ENCODE measurements at places on chromosomes 3 and 15.
A peak's percentile ranks its signal among the peaks of the same experiment; 100 is the strongest.

GRCh38 chr3:184300378-184300720 is 1.3 kb downstream of the PSMD2 start:
- no peak for DNase-seq

DNA sequence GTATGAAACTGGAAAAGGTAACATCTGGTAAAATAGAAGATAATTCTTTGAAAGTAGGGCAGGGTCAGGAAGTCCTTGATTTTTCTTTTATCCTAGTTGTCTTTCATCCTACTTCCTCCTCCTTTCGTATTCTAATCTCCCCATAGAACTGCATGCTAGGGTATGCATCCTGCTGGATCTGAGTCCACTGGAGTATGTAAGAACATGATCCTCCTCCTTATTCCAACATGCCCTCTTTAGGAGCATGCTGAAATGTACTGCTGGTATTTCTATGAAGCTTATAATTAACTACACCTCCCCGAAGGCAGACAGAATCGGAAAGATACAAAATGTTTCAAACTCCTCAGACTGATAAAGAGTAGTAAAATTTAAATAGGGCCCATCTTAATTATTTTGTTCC is 493.8 kb downstream of the AGBL1 start:
- no peak for DNase-seq

DNA sequence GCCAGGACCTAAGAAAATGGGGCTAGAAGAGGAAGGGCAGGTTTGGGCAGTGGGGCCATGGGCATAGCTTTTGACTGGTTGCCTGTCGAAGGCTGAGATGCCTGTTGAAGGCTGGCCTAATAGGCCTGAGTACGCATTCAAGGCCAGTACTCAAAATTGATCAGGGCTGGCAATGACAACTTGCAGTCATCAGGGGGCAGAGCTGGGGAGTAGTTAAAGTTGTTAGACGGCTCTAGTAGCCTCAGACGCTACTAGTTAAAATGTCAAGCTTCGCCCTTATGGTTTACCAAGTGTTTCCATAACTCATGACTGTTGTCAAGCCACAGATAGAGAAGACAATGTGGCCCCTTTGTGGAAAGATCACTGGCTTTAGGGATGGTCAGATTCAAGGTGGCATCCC is 28.7 kb downstream of the SPG21 start:
- DNase-seq, result no peak

GRCh38 chr3:60015032-60015705 is 965.3 kb upstream of the CFAP20DC start:
- DNase-seq, result no peak

- DNase-seq, result no peak
Observed at GRCh38 chr15:30675126-30675525, 49.2 kb downstream of the ARHGAP11B start.

GRCh38 chr3:9747267-9747666 is 2.5 kb upstream of the OGG1 start:
- peak; percentile 47 for DNase-seq

DNA sequence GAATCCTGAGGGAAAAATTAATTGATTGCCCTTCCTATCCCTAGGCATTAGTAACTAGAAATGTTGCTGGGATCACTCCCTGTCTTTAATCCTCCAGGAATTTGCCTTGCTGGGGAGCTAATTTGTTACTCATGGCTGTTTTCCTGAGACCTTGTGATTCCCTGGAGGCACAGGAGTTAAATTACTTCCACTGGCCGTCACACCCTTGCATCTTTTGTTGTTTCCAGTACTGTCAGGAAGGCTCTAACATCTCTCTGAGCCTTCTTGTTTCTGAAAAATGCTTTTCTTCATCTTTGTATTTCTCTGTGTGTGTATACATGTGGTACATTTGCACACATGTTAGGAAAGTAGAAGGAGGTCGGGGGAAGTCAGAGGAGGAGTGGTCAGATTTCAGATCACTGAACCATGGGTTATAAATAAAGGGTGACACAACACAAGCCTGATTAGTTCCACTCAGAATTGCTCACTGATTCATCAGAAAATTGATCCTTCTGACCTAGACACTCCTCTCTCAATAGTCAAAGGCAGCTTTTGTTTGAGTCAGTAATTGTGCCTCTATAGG is 23.5 kb upstream of the LRRFIP2 start:
- DNase-seq, result peak; percentile 66

DNA sequence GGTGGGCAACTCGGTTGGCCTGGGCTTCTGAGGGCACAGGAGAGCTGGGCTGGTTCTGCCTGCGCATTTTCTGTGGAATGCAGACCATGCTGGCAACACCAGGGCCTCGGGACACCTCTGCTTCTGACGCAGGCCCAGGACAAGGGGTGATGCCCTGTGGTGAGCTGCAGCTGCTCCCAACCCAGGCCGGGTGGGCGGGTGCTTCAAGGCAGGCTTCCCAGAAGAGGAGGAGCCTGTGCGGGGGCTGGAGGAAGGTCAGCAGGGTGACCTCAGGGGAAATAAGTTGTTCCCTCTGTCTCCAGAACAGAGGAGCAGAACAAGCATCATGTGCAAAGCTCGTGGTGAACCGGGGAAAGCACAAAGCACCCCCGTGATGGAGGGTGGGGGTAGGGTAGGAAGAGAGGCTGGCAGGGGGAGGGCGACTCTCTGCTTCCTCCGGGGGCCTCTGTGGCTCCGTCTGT is 11.0 kb upstream of the PLXNA1 start:
- DNase-seq, result peak; percentile 73

GRCh38 chr3:194957743-194958240 is 272.1 kb downstream of the FAM43A start:
- no peak for DNase-seq

DNA sequence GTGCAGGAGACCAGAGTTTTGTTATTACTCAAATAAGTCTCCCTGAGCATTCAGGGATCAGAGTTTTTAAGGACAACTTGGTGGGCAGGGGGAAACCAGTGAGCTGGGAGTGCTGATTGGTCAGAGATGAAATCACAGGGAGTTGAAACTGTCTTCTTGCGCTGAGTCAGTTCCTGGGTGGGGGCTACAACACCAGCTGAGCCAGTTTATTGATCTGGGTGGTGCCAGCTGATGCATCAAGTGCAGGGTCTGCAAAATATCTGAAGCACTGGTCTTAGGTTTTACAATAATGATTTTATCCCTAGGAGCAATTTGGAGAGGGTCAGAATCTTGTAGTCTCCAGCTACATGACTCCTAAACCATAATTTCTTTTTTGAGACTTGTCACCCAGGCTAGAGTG is 13.8 kb upstream of the ZNF662 start:
- DNase-seq, result no peak

- peak; percentile 85 for DNase-seq
Observed at GRCh38 chr15:99324082-99324620, 72.9 kb downstream of the LRRC28 start.

GRCh38 chr3:153173758-153174516 is 11.9 kb downstream of the RAP2B start:
- no peak for DNase-seq

DNA sequence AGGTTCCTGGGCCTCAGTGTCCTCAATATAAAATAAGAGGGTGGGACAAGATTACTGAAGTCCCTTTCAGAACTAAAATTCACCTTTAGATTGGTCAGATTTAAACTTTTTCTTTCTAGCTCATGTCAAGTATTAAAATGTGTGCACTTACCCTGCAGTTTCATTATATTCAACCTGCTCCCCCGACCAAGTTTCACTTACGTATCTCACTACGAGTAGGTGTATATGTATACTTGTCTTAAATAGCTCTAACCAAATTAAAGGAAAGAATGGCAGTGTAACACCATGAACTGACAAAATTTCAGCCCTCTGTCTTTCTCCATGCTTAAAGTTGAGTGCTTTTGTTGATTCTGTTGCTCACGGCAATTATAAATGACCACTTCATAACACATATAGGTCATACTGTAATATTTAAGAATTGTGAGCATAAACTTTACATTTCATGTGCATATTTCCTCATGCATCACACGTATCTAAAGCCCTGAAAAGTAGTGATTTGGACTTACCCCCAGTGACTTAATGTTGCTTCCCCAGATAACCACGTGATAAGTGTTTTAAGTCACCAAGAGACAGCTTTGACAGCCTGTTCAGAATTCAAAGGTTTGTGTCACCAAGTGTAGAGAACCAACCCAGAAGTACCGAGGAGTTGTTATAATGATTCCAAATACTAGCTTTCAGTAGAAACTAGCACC is 70.0 kb downstream of the PGPEP1L start:
- no peak for DNase-seq

GRCh38 chr3:124701687-124702086 is 28.6 kb upstream of the UMPS start:
- peak; percentile 63 for DNase-seq

GRCh38 chr15:101372149-101372577 is 77.1 kb upstream of the SNRPA1 start:
- peak; percentile 45 for DNase-seq

GRCh38 chr3:127035677-127036076 is 52.8 kb downstream of the PLXNA1 start:
- peak; percentile 82 for DNase-seq

DNA sequence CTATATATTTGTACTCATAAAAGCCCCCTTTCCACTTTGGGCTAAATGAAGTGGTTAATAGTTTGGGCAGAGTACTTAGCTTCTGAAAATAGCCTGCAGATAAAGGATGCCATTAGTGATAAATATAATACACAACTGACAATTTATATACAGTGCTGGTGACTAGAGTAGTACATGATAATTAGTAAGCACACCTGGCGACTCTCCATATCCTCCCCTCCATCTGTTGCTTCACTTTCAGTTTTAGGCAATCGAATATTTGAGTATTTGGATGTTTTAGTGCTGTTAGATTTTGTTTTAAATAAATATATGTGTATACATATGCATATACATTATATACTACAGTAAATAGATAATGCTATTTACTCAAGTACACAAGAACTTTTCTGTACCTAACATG is 35.9 kb upstream of the CHMP2B start:
- DNase-seq, result no peak

DNA sequence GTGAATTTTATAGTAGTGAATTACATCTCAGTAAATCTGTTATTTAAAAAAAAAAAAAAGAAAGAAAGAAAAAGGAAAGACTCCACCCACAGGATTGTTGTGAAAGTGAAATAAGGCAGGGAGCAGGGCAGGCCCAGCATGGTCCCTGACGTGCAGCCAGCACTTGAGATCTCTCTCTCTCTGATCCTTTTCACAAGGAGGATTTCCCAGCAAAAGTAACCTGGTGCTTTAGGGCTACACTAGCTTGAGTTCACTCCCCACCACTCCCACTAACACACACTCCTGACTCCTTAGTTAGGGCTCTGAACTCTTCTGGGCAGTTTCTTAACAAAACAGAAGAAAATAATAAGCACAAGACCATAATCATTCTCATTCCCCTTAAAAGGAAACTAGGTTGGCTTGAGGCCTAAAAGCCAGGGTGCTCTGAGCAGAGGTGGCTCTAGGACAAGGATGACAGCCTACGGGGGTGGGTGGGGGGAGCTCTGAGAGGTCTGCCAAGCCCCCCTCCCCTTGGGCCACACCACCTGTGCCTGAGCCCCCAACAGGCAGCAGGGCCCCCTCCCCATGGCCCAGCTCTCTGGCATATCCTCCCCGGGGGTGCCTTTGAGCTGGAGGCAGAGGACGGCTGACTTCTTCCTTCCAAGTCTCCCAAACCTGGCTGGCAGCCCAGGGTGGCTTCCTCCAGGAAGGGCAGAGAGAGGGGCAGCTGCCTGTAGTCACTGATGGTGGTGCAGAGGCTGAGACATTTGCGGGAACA is 856 bp downstream of the TMEM40 start:
- DNase-seq, result peak; percentile 50

DNA sequence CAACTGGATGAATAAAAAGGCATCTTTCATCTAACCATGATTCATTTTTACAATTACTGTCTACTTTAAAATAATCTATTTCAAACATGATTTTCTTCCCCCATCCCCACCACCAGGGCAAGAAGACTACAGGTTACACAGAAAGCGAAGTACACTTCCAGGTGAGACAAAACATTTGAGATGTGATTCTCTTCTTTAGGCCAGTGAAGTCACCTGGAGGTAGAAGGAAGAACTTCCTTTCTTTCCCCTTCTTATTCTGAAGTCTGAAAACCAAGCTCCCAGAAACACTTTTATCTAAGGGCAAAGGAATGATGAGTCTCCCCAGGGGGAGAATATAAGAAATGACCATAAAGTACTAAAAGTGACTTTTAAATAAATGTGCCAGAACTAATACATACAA is 36.7 kb downstream of the SHQ1 start:
- no peak for DNase-seq

- DNase-seq, result no peak
Observed at GRCh38 chr3:27034255-27034654, 334.9 kb downstream of the NEK10 start.

DNA sequence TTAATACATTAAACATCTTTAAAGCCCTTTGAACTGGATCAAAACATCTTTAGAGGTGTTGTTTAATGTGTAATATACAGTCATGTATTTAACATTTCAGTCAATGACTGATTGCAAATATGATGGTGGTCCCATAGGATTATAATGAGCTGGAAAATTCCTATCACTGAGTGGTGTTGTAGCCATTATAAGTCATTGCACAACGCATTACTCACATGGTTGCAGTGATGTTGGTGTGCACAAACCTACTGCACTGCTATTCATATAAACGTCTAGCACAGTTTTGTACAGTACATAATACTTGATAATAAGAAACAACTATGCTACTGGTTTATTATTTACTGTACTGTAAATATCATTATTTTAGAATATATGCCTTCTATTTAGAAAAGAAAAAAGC is 75.6 kb downstream of the DTWD1 start:
- peak; percentile 59 for DNase-seq

DNA sequence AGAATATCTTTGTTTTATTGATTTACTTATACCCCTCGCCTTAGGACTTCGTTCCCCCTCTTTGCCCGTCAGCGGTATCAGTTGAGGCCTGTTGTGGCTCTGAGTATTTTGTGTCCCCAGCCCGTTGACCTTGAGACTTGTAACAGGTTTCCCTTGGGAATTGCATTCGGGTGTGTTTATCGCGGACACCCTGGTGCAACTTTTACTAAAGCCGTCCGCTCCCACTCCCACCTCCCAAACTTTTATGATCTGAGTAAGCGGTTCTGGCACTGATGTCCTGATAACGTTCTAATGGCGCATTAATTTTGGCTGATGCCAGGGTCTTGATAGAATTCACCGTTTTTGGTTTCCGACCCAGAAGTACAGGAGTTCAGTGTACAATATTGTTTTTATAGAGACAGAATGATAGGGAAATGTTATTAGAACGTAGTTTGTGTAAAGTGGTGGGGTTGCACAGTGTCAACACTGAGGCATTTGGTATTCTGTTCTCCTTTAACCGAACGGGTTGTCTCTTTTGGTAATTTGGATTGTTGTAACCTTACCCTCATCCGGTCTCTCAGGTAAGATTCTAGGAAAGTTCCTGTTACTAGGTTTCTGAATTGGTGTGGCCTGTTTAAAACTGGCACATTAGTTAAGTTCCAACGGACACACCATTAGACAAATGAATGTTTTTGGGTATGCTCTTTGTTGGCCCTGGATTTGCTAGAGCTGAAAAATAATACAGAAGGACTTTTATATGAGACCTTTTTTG is 47.8 kb downstream of the OIP5 start:
- DNase-seq, result no peak

DNA sequence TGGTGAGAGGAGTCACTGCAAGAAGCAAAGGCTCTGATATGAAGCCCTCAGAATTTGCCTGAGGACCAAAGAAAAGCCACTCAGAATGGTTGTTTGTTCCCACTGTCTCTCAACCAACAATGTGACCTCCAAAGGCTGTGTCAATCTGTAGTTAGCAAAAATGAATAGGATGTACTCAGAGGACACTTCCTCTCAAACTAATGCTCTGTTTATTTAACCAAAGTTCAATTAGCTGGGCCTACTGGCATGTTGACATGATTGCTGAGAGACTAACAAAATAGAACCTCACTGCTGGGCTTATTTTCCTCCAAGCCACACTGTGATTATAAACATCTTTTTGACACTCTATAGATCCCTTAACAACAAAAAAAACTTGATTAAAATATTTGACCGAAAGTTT is 522.5 kb downstream of the OCA2 start:
- DNase-seq, result no peak

GRCh38 chr3:129686941-129687340 is 80.5 kb upstream of the PLXND1 start:
- DNase-seq, result no peak

All from stromal cell of bone marrow (primary cell).